ENCODE measurements at places on chromosomes 3 and 15. TPM values are rescaled to one million over a fixed set of nuclear protein-coding genes. Genes with fewer than 3 reads are reported as not detected.
A peak's percentile ranks its signal among the peaks of the same experiment; 100 is the strongest.

- no peak for DNase-seq
- H3K36me3 ChIP-seq: no peaks in the 10 kb centered on the region
- H3K27me3 ChIP-seq: peaks cover 54% of the 10 kb centered on the region
- no peak overlapping the region for H3K4me3 ChIP-seq
- H3K27ac ChIP-seq: no peak overlapping the region
These were observed 17.8 kb downstream of the MRAS start for GRCh38 chr3:138366006-138366759.

INAFM2 gene
- 16.6 TPM for total RNA-seq

DNA sequence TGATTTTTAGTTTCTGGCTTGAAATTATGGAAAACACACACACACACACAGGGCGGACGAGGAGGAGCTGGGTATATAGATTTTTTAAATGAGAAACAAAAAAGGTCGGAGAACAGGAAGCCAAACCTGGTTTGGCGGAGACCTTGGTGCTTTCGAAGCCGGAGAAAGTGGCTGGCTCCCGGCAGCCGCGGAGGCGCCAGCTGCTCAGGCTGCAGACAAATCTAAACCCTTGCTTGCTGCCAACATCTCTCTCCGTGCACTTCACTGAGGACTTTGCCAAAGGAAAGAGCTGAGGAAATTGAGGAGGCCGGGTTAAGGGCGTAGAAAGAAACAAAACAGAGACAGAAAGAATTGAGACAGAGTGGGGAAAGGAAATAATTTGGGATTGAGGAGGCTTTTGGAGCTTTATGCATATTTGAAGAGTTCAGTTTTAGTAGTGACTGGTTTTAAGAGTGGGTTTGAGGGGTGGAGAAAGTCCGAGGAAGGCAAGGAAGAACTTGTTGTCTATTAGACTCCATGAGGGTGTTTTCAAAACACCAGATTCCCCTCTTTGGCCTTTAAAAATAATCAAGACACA lies 2.2 kb downstream of the ZIC1 start:
- no peaks in the 10 kb centered on the region for H3K27me3 ChIP-seq
- no peak overlapping the region for H3K27ac ChIP-seq
- peak overlapping the region; percentile 63 for H3K4me3 ChIP-seq
- H3K4me1 ChIP-seq: peaks cover 8% of the 10 kb centered on the region
- H3K36me3 ChIP-seq: peaks cover 7% of the 10 kb centered on the region

- no peak for DNase-seq
- H3K4me1 ChIP-seq: peaks cover 12% of the 10 kb centered on the region
- no peaks in the 10 kb centered on the region for H3K27me3 ChIP-seq
These were observed 3.4 kb downstream of the SLC25A26 start for GRCh38 chr3:66224220-66224619.

LSMEM2 gene
- 0.32 TPM for total RNA-seq

DNA sequence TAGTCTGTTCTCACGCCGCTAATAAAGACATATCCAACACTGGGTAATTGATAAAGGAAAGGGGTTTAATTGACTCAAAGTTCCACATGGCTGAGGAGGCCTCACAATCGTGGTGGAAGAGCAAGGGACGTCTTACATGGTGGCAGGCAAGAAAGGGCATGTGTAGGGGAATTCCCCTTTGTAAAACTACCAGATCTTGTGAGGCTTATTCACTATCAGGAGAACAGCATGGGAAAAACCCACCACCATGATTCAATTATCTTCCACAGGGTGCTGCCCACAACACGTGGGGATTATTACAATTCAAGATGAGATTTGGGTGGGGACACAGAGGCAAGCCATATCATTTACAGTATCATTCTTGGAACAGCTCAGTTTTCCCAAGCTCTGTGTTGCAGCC lies 268.0 kb downstream of the SUCLG2 start:
- no peaks in the 10 kb centered on the region for H3K36me3 ChIP-seq
- H3K27me3 ChIP-seq: no peaks in the 10 kb centered on the region
- H3K4me1 ChIP-seq: no peaks in the 10 kb centered on the region
- no peak overlapping the region for H3K27ac ChIP-seq

GRCh38 chr3:31615071-31615875 lies 82.5 kb downstream of the STT3B start:
- DNase-seq: no peak
- H3K27me3 ChIP-seq: no peaks in the 10 kb centered on the region

FAM174B gene
- 15.3 TPM for total RNA-seq

GRCh38 chr3:42290966-42291714 lies 25.2 kb upstream of the CCK start:
- no peaks in the 10 kb centered on the region for H3K36me3 ChIP-seq
- DNase-seq: no peak
- H3K4me1 ChIP-seq: peaks cover 17% of the 10 kb centered on the region
- no peak overlapping the region for H3K27ac ChIP-seq
- no peak overlapping the region for H3K4me3 ChIP-seq

- no peak overlapping the region for H3K4me3 ChIP-seq
- no peak for DNase-seq
- no peaks in the 10 kb centered on the region for H3K36me3 ChIP-seq
- no peaks in the 10 kb centered on the region for H3K4me1 ChIP-seq
- H3K27me3 ChIP-seq: no peaks in the 10 kb centered on the region
These were observed 229.9 kb upstream of the SUCLG2 start for GRCh38 chr3:67884345-67884744.

BMF gene
- 11.5 TPM for total RNA-seq

- H3K27ac ChIP-seq: no peak overlapping the region
- H3K4me3 ChIP-seq: no peak overlapping the region
- H3K36me3 ChIP-seq: no peaks in the 10 kb centered on the region
- no peak for DNase-seq
- no peaks in the 10 kb centered on the region for H3K27me3 ChIP-seq
- H3K4me1 ChIP-seq: no peaks in the 10 kb centered on the region
These were observed 447.3 kb upstream of the ARHGEF26 start for GRCh38 chr3:153673853-153674252.

ASB14 gene
- total RNA-seq: 0.40 TPM

FHIT gene
- 8.0 TPM for total RNA-seq

CCR9 gene
- total RNA-seq: not detected

GRCh38 chr3:35772381-35773015 lies 133.2 kb downstream of the ARPP21 start:
- H3K27me3 ChIP-seq: no peaks in the 10 kb centered on the region
- H3K27ac ChIP-seq: no peak overlapping the region
- no peak overlapping the region for H3K4me3 ChIP-seq
- H3K4me1 ChIP-seq: no peaks in the 10 kb centered on the region
- no peak for DNase-seq

ACVR2B gene
- total RNA-seq: 6.2 TPM

GRCh38 chr3:104106276-104106675 lies 1260.4 kb upstream of the ALCAM start:
- H3K4me1 ChIP-seq: no peaks in the 10 kb centered on the region
- no peak overlapping the region for H3K4me3 ChIP-seq
- no peak for DNase-seq
- no peak overlapping the region for H3K27ac ChIP-seq

DNA sequence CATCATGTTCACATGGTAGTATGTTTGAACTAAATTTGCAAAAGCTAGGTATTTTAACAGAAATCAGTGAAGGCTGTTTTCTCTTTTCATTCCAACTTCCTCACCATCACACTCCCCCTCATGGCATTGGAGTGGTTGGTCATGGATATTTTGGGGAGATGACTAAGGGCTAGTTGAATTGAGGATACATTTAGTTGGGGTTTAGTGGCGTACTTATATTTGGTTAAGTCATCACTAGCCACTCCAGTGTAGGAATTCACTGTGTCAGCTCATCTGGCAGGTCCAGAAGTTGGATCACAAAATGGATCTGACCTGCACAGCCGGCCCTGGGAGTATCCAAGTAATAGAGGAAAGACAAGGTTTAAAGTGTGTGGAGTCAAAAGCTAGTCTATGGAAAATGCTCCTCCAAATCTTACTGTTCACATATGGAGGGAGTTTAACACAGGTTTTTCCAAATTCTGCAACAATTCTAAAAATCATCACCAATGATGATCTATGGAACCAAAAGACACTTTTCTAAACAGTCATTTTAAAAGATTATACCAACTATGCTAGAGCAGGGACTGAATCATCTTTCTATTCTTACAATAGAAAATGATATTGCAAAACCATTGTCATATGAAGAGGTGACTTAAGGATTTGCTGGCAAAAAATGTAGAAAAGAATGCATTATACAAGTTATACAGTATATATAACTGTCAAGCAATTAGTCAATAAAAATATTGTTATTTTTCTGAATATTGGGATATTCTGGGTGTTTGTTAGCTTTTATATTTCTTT lies 247.8 kb upstream of the PEX5L start:
- H3K36me3 ChIP-seq: no peaks in the 10 kb centered on the region
- no peak overlapping the region for H3K27ac ChIP-seq
- H3K27me3 ChIP-seq: no peaks in the 10 kb centered on the region
- DNase-seq: no peak
- no peaks in the 10 kb centered on the region for H3K4me1 ChIP-seq
- H3K4me3 ChIP-seq: no peak overlapping the region

DAZL gene
- total RNA-seq: not detected

GRM7 gene
- total RNA-seq: not detected

GRCh38 chr3:61233746-61234145 lies 17.5 kb downstream of the FHIT start:
- no peak overlapping the region for H3K4me3 ChIP-seq
- H3K27ac ChIP-seq: no peak overlapping the region
- H3K4me1 ChIP-seq: peaks cover 7% of the 10 kb centered on the region
- no peaks in the 10 kb centered on the region for H3K27me3 ChIP-seq

DNA sequence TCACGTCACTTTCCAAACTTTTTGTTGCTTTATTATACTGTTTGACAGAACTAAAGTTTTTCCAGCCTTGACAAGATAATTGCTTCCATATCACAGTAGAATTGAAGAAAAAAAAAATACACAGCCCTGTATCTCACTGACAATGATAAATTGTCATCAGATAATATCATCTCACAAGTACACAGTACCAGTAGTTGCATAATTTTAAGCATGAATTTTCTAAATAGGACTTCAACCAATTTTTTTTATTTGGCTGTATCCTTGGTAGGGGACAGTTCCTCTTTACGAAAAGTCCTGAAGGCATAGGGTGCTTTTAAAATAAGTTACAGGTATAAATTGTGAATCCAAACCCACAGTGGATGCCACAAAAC lies 230.7 kb downstream of the ATP8B4 start:
- H3K36me3 ChIP-seq: no peaks in the 10 kb centered on the region
- peaks cover 15% of the 10 kb centered on the region for H3K27me3 ChIP-seq
- H3K4me1 ChIP-seq: no peaks in the 10 kb centered on the region
- no peak overlapping the region for H3K27ac ChIP-seq

DNA sequence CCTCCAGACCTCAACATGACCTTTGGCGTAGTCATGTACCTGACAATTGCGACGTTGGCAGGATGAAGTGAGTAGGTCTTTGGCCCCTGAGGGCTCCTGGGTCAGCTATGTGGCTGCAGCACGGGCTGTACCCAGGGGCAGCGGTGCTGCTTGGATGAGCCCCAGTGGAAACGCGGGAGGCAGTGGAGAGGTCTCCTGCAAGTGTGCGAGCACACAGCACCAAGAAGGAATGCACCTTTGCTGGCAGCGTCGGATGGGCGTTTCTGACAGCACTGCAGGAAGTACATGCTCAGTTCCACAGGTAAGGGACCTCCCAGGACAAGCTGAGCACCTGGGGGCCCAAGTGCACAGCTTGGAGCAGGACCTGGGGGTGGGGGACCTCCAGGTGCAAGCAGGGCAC lies 67.4 kb upstream of the UNC13C start:
- peak overlapping the region; percentile 81 for H3K27ac ChIP-seq
- peaks cover 13% of the 10 kb centered on the region for H3K4me1 ChIP-seq

- H3K4me1 ChIP-seq: peaks cover 62% of the 10 kb centered on the region
- peak overlapping the region; percentile 37 for H3K27ac ChIP-seq
- H3K27me3 ChIP-seq: no peaks in the 10 kb centered on the region
- H3K4me3 ChIP-seq: no peak overlapping the region
- peak; percentile 74 for DNase-seq
These were observed 94.5 kb upstream of the MYZAP start for GRCh38 chr15:57496946-57497869.

GRCh38 chr3:143928541-143929255 lies 42.9 kb upstream of the DIPK2A start:
- H3K27me3 ChIP-seq: no peaks in the 10 kb centered on the region
- H3K27ac ChIP-seq: no peak overlapping the region
- no peak for DNase-seq
- H3K4me3 ChIP-seq: no peak overlapping the region
- H3K36me3 ChIP-seq: no peaks in the 10 kb centered on the region

GRCh38 chr3:43000387-43000786 lies 21.3 kb downstream of the GASK1A start:
- no peak overlapping the region for H3K4me3 ChIP-seq
- DNase-seq: no peak
- H3K27ac ChIP-seq: no peak overlapping the region

- H3K27me3 ChIP-seq: no peaks in the 10 kb centered on the region
- no peak overlapping the region for H3K4me3 ChIP-seq
- no peaks in the 10 kb centered on the region for H3K36me3 ChIP-seq
- DNase-seq: no peak
These were observed 830.8 kb upstream of the CADM2 start for GRCh38 chr3:84128024-84128423.

POMGNT2 gene
- 15.5 TPM for total RNA-seq

Measured in Calu3 (cell line).